ENCODE measurements at places on chromosomes 6 and 20. TPM values are rescaled to one million over a fixed set of nuclear protein-coding genes. Genes with fewer than 3 reads are reported as not detected.

C20orf141 gene
- total RNA-seq = not detected

- no peak for DNase-seq
Observed at GRCh38 chr6:168660400-168660945, 219.5 kb downstream of the SMOC2 start.

TRIM31 gene
- not detected for total RNA-seq

GRCh38 chr6:134637282-134637681 is 312.6 kb downstream of the ALDH8A1 start:
- DNase-seq = no peak

- no peak for DNase-seq
Observed at GRCh38 chr6:148538261-148539190, 195.9 kb downstream of the SASH1 start.

DNA sequence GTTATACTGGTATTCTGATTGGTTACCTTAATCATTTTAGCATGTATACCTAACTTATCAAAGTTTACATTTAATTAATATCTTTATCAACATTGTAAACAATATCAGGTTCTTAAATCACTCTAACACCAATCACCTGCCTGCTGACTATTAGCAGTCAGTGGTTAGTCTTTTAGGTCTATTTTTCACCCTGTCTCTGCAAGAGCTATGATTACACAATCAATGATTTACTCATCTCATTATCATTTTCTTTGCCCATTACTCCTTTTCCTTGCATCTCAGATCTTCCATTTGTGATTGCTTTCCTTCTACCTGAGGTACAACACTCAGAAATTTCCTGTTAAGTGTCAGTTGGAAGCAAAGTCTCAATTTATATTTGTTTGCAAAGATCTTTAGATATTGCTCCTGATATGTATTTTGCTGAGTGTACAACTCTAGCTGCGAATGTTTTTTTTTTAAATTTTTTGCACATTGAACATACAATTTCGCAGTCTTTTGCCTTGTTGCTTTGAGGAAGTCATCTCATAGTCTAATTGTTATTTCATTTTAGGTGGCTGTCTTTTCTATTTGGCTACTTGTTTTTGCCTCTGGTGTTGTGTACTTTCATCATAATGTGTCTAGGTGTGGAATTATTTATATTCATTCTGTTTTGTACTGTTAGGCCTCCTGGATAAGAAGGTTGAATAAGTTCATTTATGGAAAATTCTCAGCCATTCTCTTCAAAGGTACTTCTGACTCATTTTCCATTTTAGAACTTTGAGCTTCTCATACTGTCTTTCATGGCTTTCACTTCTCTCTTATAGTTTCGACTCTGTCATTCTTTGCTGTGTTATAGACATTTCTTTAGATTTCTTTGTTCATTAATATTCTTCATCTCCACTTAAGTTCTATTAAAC is 104.9 kb upstream of the CEP162 start:
- no peak for DNase-seq

POM121L2 gene
- total RNA-seq = not detected

GRCh38 chr20:8414586-8415274 is 282.7 kb downstream of the PLCB1 start:
- no peak for DNase-seq

DNA sequence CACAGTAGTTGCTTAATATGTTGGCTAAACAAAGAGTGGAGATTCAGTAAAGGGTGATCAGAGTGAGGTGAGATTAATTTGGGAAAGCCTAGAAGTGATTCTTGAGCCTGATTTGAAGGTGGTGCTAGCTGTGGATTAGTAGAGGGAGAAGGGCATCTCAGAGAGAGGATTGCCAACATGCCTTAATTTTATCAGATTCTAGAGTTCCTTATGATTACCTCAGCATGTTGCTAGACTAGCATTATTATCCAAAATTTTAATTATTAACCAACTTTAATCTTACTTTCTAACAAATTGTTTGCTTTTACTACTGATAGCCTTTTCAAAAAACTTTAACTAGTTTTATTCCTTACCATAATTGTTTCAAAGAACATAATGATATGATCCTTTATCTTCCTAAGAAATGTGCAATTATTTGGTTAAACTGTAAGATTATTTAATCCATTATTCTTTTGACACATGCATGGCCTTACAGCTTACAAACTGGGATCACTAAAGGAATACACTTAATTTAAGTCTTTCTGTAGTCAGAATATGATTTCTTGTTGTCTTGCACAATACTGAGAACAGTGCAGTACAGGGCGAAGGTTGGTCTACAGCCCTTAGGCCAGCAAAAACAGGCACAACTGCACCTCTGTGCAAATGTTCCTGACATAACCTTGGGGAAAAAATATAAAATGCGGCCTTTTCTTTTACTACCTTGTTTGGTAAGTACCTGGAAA is 88.9 kb downstream of the SLC16A10 start:
- no peak for DNase-seq

- no peak for DNase-seq
Observed at GRCh38 chr6:150936021-150936555, 70.6 kb downstream of the MTHFD1L start.

CALHM5 gene
- not detected for total RNA-seq

DNA sequence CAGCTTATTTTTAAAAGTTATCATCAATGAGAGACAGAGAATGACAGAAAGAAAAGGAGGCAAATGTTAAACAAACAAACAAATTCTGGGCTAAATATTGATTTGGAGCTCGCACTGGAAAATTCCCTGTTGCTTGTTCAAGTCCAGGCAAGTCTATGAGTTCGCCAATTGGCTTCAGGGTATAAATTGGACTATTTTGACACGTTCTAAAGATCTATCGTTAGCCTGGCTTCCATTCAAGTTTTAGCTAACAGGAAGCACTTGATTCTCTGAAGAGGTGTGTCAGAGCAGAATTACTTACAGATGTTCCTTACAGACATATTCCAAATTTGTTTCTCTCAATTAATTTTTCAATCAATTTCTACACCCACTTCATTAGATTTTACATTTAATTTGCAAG is 15.8 kb upstream of the RFPL4B start:
- no peak for DNase-seq

TMEM170B gene
- 1.1 TPM for total RNA-seq

BCLAF1 gene
- 159 TPM for total RNA-seq

DNA sequence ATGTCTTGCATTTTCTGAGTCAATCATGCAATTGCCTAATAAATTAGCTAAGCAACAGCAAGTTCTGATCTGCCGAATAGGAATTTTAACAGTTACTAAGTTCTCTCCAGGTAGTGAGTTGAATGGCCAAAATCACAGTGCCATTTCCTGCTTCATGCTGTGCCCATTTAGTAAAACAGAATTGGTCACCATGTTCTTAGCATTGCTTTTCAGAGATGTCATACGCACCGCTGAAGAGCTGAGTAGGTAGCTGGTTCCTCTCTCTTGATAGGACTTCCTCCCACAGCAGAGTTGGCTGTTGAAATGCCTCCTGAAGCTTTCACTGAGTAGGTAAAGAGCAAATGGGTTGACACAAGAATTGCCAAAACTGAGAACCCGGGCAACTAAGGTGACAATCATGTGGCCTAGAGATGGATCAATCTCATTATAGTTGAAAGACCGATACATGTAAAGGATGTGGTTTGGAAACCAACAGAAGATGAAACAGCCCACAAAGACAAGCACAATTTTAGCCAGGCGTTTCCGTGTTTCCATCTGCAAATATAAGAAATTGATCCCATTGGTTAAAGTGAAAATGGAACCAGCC is 57.1 kb upstream of the GJE1 start:
- no peak for DNase-seq

- peak; percentile 51 for DNase-seq
Observed at GRCh38 chr20:17431621-17432364, 99.4 kb downstream of the BFSP1 start.

GRCh38 chr6:46221222-46221793 is 50.5 kb upstream of the ENPP5 start:
- DNase-seq = no peak

DDAH2 gene
- total RNA-seq = 6.7 TPM

MUCL3 gene
- not detected for total RNA-seq

DNA sequence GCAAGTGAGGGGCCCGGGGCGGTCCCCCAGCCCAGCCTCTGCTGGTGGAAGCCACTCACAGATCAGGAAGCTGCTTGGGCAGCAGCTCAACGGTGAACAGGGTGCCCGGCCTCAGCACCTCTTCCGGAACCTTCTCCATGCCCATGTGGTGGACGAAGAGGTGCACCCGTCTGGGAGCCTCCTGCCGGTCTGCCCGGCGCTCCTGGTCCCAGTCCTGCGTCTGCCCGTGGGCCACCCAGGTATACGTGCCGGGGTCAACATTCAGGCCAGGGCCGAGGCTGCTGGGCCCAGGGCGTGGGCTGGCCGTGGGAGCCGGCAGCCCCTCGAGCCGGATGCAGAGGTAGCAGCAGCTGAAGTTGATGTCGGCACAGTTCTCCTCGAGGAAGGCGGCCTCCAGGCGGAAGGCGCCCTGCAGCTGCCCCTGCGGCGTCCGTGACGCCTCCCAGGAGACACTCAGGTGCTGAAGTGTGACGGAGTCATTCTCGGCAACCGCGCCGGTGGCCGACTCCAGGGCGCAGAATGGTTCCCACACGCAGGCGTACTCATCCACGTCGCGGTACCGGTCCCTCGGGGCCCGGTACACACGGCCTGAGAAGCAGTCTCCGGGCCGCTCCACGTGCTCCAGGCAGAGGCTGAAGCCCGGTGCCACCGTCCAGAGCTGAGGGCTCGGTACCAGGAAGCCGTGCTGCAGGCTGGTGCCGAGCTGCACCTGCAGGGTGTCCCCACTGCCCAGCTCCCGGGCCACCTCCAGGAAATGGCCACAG is 8.7 kb downstream of the FNDC11 start:
- DNase-seq = no peak

CAP2 gene
- not detected for total RNA-seq

DNA sequence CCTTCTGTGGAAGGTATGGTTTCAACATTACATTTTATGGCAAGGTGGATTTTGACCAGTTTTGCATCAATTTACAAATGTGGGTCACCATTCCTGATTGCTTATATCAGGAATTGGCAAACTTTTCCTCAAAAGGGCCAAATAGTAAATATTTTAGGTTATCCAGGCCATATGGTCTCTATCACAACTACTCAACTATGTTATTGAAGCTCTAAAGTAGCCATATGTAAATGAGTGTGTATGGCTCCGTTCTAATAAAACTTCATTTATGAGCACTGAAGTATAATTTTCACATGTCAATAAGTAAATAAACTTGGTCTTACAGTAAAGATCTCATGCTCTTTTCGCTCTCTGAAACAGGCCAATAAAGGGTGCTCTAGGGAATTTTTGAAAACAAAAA is 362.7 kb upstream of the SASH1 start:
- no peak for DNase-seq

DNA sequence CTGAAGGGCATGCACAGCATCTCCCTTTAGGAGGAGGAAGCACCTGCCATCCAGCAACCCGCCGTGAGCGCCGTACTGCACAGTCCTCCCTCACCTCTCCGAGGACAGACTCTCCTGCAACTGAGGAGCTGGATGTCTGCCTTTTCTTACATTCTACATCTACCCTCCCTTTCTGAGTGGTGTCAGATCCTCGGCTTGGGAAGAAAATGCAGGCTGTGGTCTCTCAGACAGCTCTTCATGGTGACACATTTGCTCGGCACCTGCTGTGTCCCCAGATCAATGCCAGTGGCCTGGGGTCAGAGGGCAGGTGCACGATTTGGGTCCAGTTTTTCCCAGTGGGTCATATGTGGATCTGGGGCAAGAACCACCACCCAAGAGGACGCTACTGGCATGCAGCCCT is 40.1 kb upstream of the BHLHE23 start:
- DNase-seq = no peak

DNA sequence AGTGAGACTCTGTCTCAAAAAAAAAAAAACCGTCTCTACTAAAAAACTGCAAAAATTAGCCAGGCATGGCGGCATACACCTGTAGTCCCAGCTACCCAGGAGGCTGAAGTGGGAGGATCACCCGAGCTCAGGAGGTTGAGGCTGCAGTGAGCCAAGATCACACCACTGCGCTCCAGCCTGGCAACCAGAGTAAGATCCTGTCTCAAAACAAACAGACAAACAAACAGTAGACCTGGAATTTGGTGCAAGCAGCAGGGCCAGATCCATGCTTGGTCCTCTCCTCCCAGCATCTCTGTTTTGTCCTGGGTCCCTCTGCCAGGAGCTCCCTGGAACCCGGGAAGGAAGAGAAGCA is 11.6 kb downstream of the RIPOR3 start:
- no peak for DNase-seq

GJA1 gene
- total RNA-seq = 0.16 TPM

RBPJL gene
- not detected for total RNA-seq

GRCh38 chr20:64049878-64050260 is 430 bp upstream of the SOX18 start:
- no peak for DNase-seq

DNA sequence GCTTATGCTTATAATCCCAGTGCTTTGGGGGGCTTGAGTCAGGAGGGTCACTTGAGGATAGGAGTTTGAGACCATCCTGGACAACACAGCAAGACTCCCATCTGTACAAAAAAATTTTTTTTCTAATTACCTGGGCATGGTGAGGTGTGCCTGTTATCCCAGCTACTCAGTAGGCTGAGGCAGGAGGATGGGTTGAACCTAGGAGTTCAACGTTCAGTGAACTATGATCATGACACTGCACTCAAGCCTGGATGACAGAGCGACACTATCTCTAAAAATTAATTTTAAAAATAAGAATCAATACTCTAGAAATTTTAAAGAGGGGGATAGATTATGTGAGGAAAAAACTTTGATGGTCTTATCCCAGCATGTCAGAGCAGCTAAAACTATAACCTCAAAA is 44.1 kb downstream of the SLC23A2 start:
- DNase-seq = no peak

DNA sequence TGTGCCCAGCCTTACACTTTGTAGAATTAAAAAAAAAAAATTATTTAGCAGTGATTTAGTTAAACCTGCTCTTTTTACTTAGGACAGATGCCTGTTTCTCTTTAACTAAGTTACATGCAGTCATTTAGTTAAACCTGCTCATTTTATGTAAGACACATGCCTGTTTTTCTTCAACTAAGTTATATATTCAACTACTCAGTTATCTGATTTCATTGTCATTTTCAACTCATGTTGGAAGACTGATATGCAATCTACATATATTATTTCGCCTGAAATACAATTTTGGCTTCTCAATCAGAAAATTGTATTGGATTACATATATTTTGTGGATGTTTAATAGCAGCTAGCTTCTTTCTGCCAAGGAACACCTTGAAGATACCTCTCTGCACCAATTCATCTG is 171.1 kb downstream of the COL19A1 start:
- no peak for DNase-seq

- DNase-seq = no peak
Observed at GRCh38 chr6:11478586-11478985, 59.0 kb upstream of the TMEM170B start.

DNA sequence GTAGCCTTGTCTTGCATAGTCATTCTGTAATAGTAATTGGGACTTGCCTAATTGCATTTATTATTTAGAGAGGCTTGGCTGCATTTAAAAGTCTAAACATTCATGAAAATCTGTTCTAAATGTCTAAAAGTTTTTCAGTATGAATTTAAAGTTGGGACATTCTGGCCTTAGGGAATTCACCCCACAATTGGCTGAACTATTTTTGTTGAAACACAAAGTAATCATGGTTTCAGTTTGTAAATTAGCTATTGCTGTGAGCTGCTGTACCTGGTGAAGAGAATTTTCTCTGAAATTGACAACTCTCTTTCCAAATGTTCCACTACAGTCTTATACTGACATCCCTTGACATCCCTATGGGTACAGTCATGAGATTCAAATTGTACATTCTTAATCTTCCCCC is 253.0 kb downstream of the FARS2 start:
- DNase-seq = no peak

THBD gene
- total RNA-seq = not detected

- DNase-seq = no peak
Observed at GRCh38 chr6:169277619-169278018, 24.0 kb upstream of the THBS2 start.

GSTA3 gene
- total RNA-seq = not detected
